ENCODE measurements at places on chromosomes 11 and 22.
A peak's percentile ranks its signal among the peaks of the same experiment; 100 is the strongest.

- DNase-seq = peak; percentile 81
Measured at GRCh38 chr11:23903044-23903704, 593.7 kb upstream of the LUZP2 start.

- DNase-seq = no peak
Measured at GRCh38 chr11:131773626-131774025, 403.2 kb downstream of the NTM start.

GRCh38 chr11:89436071-89436470 is 55.1 kb downstream of the NOX4 start:
- DNase-seq = peak; percentile 0

DNA sequence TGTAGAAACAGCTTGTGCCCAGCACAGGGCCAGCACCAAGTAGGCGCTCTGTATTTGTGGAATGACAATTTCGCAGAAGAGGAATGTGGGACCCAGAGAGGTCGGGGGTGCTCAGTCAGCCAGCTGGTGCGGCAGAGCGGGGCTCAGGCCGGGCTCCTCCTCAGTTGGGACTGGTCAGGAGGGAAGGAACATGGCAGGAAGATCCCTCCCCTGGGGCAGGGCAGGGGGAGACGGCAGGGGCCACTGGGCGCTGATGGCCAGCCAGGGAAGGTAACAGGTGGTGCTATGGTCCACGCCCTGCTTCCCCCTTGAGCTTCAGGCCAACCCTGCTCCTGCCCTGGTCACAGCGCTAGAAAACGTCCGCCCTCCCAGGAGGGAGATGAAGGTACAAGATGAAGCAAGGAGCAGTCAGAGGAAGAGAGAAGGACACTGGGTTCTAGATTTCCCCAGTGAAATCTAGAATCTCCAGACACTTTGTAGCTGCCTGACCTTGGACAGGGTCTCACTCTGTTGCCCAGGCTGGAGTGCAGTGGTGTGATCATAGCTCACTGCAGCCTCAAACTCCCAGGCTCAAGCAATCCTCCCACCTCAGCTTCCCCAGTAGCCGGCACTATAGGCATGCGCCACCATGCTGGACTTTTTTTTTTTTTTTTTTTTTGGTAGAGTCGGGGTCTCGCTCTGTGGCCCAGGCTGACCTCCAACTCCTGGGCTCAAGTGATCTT is 13.5 kb upstream of the SPI1 start:
- no peak for DNase-seq

- DNase-seq = no peak
Measured at GRCh38 chr11:108901359-108901758, 236.5 kb downstream of the DDX10 start.

- DNase-seq = no peak
Measured at GRCh38 chr22:38745676-38746460, 9.9 kb downstream of the SUN2 start.

DNA sequence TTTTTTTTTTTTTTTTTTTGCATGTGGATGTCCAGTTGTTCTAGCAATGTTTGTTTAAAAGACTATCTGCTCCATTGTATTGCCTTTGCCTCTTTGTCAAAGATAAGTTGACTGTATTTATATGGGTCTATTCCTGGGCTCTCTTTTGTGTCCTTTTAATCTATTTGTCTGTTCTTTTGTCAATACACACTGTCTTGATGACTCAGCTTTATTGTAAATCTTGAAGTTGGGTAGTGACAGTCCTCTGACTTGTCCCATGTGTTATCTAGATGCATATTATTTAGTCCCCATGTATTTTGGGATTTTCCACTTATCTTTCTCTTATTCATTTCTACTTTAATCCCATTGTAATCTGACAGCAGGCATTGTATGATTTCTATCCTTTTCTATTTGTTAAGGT is 3.3 kb downstream of the CCDC81 start:
- no peak for DNase-seq

- DNase-seq = no peak
Measured at GRCh38 chr11:33234397-33235190, 22.6 kb upstream of the HIPK3 start.

DNA sequence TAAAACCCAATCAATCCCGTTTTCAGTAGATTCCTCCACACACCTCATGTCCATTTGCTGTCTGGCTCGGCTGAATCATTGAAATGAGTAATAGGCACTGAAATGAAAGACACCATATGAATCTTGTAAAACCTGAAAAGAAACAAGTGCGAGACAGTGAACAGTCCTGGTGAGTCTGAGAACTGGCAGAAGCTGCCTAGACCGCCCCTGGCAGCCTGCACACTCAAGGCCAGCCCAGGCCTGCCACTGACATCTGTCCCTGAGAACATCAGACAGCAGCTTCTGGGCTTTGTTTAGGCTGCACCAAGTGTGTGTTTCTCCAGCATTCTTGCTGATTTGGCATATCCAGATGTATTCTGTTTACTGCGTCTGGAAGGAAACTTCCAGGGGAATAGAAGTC is 44.8 kb downstream of the ENDOD1 start:
- peak; percentile 35 for DNase-seq

GRCh38 chr11:34910817-34911216 is 5.4 kb downstream of the APIP start:
- DNase-seq = no peak

DNA sequence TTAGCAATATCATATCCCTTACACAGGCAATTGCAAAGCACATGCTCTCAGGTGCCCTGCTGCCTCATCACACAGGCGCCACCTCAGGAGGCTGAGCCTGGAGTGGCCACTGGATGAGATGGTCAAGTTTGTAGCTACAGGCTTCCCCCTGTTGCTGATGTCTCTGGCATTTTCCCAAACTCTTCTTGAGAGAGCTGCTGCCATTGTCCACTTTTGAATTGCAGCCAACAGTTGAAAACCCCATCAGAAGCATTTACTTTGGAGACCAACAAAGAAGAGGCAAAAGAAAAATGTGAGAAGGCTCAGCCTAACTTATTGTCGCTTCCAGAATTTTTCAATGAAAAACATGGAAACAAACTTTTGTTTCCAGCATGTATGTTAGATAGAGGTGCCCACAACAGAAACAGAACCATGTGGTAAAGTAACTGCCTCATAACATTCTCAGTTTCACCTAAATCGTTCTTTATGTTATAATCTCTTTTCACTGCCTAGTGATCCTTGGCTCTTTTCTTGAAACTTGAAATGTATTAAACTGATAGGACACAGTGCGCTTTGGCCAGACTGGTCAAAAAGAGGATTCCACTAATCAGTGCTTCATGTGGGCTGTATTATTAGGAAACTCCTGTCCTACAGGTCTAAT is 47.6 kb upstream of the OR8B8 start:
- DNase-seq = no peak

DNA sequence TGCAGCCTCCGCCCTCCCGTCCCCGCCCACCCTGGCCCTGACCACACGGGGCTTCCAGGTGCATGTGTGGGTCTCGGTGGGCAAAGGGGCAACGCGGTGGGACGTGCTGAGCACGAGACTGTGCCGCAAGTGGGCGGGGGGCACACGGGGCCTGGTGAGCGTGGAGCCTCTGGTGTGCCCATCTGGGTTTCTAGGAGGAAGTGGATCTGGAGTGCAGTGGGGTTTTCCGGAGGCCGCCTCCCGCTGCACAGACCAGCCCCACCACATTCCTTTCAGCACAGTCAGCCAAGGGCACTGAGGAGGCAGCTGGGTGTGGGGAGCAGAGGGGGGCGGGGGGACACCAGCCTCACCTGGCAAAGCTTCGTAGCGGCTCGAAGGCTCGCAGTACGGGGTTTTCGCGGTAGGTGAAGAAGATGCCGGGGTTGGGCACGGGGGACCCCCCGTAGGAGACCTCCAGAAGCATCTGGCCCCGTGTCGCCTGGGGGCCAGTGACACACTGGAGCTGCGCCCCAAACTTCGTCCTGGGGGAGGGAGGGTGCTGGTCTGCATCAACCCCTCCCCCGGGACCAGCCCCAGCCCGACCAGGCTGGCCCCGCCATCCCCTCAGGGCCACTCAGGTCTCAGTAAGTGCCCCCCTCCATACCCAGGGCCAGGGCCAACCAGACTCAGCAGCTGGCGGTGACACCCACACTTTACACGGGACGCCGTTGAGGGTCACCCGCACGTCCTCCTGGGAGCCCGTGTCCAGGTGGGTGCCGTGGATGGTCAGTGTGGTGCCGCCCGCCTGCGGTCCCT is 12.4 kb upstream of the MAPK11 start:
- DNase-seq = peak; percentile 92

GRCh38 chr11:114308689-114309089 is 12.5 kb downstream of the NNMT start:
- DNase-seq = no peak

- no peak for DNase-seq
Measured at GRCh38 chr22:27705408-27706080, 96.0 kb downstream of the MN1 start.

- DNase-seq = no peak
Measured at GRCh38 chr11:1447845-1448825, 38.4 kb downstream of the MOB2 start.

GRCh38 chr11:77876045-77876444 is 55.1 kb downstream of the AAMDC start:
- no peak for DNase-seq

DNA sequence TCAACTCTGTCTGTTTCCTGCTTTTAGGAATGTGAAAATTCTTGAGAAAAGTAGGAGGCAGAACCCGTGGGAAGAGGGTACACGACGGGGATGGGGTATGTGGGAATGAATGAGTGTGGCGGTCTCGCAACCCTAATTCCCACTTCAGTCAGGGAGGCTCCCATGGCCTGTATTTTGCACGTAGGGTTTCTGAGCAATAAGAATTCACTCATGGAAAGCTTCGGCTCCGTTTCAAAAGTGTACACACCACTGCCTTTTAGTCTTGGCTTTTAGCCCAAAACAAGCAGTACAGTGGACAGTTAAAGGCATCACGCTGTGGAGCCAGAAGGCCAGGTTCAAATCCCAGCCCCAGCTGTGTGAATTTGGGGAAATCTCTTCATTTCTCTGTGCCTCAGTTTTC is 116.7 kb downstream of the MN1 start:
- no peak for DNase-seq

GRCh38 chr11:111933872-111934271 is 3.3 kb upstream of the DIXDC1 start:
- no peak for DNase-seq

GRCh38 chr22:21698430-21699329 is 32.9 kb downstream of the PPIL2 start:
- no peak for DNase-seq
